ENCODE measurements at places on chromosomes 4 and X. TPM values are rescaled to one million over a fixed set of nuclear protein-coding genes. Genes with fewer than 3 reads are reported as not detected.

GRCh38 chr4:185839194-185839712, 27.3 kb upstream of the SORBS2 start:
- H3K4me1 ChIP-seq, result peaks cover 9% of the 10 kb centered on the region
- peak; percentile 38 for DNase-seq
- H3K36me3 ChIP-seq, result no peaks in the 10 kb centered on the region
- no peak overlapping the region for H3K4me3 ChIP-seq
- H3K27me3 ChIP-seq, result no peaks in the 10 kb centered on the region

- no peak for DNase-seq
- no peak overlapping the region for H3K4me3 ChIP-seq
- no peaks in the 10 kb centered on the region for H3K4me1 ChIP-seq
- no peaks in the 10 kb centered on the region for H3K36me3 ChIP-seq
- H3K27ac ChIP-seq, result no peak overlapping the region
These were observed 86.9 kb upstream of the BMP2K start for GRCh38 chr4:78689261-78689660.

- H3K27ac ChIP-seq, result peak overlapping the region; percentile 95
- no peak for DNase-seq
- H3K27me3 ChIP-seq, result no peaks in the 10 kb centered on the region
- H3K4me1 ChIP-seq, result peaks cover 36% of the 10 kb centered on the region
These were observed 1.0 kb downstream of the PGRMC2 start for GRCh38 chr4:128286474-128287058.

DNA sequence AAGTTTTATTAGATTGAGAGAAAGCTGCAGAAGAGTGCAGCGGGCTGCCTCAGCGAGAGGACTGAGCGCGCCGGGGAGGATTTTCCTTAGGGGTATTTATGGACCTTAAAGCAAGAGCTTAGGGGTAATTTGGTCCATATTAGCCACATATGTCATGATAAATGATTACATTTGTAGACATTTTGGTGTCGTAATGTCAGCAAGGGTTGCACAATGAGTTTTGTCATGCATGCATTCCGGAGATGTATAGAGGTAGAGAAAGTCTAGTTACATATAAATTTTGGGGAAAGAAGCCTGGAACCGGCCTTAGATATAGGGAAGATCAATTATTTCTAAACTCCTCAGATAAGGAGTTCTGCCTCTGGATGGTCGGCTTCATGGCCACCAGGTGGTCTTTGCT, 10.0 kb downstream of the MGST2 start:
- DNase-seq, result no peak
- H3K27me3 ChIP-seq, result no peaks in the 10 kb centered on the region
- H3K4me1 ChIP-seq, result peaks cover 23% of the 10 kb centered on the region

NAT8L gene
- 3.4 TPM for total RNA-seq

EPGN gene
- total RNA-seq, result 0.47 TPM

PGRMC1 gene
- 15.4 TPM for total RNA-seq

Data from psoas muscle (tissue), 8 donors.